Colonic mucosa (tissue), 4 donors: ENCODE measurements at places on chromosomes 7 and 10. TPM values are rescaled to one million over a fixed set of nuclear protein-coding genes. Genes with fewer than 3 reads are reported as not detected.

GRCh38 chr7:24757353-24758275, at the start of gene GSDME:
TSS of gene GSDME (minus strand) at chr7:24757464. CDS start at chr7:24749774, 7,690 bp downstream.
- DNase-seq = peak; percentile 46

DNA sequence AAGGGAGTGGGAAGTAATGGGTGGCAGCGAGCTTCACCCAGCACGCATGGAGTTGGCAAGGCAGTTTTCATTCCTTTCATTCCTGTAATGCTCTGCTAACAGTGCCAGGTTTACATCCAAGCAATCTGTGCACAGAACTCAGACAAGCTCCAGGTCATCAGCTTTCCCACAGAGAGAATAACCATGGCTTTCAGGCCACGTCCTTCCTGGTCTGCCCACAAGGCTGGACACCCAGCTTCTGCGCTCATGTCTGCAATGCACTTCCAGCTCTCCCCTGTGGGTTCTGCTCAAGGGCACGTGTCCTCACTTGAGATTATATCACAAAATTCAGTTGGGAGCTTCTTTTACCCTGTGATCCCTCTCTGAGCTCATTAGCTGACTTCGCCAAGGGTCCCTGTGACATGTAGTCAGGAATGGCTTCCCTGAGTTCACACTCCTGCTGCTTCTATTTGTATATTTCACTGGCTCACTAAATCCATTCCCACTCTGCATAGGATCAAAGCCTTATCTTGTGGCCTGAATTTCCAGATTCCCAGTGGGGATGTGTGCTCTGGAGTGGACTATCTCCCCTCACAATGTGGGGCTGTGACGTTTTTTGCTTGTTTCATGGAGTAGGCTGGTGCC, 18.6 kb downstream of the AKR1C2 start:
- DNase-seq = no peak

GRCh38 chr7:97174303-97174702, 56.8 kb downstream of the SDHAF3 start:
- DNase-seq = no peak

DNA sequence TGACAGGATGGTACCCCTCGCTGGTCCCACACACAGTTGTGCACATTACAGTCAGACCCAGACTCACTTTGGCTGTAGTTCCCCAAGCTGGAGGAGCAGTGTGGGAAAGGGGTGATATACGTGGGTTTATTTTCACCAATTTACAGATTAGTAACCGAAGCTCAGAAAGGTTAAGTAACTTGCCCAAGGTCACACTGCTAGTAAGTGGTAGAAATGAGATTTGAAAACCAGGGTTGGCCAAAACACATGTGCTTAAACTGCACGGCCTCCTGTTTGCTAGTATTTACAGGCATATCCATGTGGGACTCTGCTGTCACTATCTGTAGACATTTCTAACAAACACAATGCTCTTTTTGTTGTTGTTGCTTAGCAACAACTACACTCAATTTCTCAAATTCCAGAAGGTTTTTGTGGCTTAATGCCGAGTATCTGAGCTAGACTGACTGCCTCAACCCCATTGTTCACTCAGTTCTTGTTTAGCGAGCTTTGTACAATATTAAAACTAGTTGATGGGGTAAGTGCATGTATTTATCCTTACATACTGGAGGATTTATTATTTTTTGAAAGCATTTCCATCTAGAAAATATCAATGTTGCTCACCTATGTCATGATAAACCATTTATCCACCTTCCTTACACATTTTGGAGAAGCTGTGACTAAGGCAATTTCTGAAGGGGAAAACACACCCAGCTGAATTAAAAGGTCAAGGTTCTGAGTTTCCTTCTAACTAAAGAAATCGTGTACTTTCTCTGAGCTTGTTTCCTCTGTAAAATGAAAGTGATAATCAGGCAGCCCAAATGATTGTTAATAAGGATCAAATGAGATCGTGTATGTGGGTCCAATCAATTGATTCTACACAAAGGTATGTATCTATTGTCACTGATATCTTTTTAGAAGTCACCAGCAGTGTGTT, 5.3 kb upstream of the TMEM139 start:
- no peak for DNase-seq

DNA sequence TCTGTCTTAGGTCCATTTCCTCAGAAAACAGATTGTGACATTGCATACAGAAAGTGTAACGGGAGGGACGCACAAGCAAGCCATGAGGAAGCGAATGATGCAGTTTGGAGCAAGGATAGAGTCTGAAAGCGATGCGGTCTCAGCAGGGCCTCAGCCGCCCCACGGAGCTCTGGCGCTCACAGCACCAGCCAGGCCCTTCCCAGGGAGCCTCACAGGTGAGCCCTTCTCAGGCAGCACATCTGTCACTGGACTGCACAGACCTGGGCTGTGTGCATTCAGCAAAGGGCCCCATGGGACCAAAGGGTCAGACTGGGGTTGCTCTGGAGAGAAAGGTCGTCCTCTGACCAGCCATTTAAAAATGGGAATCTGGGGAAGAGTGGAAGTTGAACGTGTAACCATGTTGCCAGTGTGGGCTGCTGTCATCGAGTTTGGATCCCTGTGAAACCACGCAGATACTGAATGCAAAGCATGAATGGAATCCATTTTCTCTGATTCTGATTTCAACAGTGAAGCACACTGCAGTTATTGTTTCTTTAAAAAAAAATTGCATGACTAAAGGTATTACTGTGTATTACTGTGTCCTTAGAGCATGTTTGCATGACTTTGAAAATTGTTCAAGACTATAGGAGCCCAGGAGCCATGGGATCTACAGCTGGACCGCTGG, 350.0 kb upstream of the AKR1E2 start:
- no peak for DNase-seq

DNA sequence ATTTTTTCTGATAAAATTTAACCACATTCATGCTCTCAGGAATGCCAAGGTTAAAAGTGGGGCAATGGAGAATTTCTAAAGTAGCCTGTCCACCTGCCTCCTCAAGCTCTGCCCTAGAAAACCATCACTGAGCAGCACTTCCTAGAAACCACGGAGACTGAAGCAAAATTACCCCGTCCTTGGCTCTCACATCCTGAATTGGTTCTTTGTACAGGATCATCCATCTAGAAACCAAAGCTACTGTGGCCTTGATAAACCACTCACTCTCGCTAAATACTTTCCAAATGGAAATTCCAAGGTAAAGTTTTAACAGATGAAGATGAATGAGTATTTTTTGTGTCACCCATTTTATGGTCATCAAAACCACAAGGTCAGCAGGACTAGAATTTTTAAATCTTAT, 96.6 kb downstream of the AVL9 start:
- DNase-seq = no peak

- DNase-seq = no peak
Measured at GRCh38 chr7:116786791-116787443, 75.5 kb upstream of the CAPZA2 start.

DNA sequence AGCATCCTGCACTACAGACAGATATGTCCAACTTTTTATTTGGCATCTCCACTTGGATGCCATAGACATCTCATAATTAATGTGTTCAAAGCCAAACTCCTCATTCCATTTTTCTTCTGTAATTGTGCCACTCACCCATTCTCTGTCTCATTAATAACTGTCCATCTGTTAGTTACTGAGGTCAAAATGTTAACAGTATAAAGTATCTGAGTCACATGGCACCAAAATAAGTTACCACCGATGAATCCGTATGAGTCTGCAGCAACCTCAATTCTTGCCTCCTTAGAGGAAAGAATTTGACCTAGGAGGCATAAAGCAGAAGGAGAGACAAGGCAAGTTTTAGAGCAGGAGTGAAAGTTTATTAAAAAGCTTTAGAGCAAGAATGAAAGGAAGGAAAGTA, 16.5 kb upstream of the NT5C3A start:
- no peak for DNase-seq

GRCh38 chr10:91296471-91296870, 76.0 kb downstream of the PCGF5 start:
- DNase-seq = no peak

GRCh38 chr10:70312972-70313371, 29.2 kb upstream of the NPFFR1 start:
- no peak for DNase-seq

- no peak for DNase-seq
Measured at GRCh38 chr10:13942035-13942434, 355.3 kb downstream of the PRPF18 start.

DNA sequence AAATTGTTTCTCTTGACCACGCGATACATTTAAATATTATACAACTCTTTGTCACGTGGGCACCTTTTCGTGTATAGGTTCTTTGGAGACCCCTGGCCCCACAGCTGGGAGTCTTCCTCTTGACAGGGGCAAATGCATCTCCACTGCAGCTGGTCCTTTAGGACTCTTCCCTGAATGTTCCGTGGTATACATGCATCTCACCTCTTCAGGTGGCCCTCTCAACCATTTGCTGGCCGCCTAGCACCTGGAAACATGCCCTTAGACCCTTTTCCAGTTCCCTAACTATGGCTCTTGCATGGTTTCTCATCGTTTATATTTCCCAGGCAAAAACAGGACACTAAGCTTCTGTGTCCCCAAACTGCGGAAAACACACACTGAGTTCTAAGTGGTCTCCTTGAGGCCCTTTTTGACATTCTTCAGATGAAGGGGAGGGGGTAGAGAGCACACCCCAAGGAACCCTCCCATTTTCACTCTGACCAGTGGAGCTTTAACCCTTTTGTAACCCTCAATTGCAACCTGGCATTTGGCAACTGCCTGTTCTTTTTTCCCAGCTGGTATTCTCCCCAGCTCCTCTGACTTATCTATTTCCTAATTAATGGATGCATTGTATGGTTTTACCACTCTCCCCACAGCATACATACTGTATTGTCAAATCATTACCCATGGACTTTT, 20.6 kb downstream of the HNRNPA2B1 start:
- no peak for DNase-seq

GRCh38 chr7:106015381-106016218, 52.5 kb downstream of the CDHR3 start:
- DNase-seq = no peak

DNA sequence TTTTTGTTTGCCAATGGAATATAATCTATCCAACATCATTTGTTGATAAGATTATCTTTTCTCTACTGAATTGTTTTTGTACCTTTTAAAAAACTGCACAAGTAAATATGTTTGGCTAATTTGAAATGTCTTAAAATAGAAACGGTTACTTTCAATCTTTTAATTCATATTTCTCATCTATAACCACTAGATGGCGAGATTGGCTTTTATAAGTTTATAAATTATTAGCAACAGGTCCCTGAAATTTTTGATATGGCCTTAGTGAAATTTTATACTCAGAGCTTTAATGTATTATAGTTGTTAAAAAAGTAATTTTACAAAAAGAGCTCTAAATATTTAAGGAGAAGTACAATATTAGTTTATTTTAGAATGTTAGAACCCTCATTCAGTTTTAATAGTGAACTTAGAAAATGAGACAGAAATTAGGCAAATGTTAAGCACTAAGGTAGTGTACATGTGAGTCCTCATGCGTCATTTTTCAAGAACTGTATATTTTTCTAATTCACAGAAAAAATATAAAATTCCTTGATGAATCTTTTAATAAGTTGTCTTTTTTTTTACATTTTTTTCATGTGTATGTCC, 592.5 kb downstream of the ARL4A start:
- no peak for DNase-seq

- DNase-seq = no peak
Measured at GRCh38 chr10:61937631-61938351, 36.3 kb downstream of the ARID5B start.

- DNase-seq = no peak
Measured at GRCh38 chr10:1440897-1441296, 296.4 kb downstream of the ADARB2 start.

DNA sequence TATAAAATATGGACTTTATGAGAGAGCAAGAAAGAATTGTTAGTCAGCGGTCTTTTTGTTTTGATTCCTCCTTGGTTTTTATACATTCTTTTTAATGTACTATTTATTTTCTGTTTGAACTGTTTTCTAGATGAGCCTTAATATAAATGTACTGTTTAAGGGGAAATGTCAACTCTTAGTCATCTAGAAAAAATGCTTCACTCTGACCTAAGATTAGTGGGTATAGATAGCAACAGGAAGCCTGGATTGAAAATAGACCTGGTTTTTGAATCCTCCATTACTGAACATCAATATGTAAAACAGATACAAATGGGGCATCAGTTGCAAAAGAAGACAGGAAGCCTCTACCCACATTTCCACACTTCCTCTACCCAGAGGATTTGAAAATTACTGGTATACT, 87.8 kb downstream of the CHRM2 start:
- DNase-seq = no peak

DNA sequence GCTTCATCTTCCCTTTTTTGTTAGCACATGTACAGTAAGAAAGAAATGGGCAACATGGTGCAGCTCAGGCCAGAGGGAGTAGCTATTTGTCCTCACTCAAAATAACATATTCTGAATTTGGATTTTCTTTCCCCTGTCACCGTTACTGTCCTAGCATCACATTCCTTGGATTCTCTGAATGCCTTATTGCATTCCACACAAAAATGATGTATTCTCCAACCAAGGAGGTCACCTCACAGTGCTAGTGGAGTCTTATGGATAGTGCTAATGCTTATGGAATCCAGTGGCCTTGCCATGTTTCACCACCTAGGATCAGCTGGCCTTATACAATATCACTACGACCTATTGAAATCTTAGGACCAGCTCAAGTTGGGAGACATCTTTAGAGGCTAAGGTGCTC, 7.2 kb downstream of the PRSS58 start:
- DNase-seq = no peak

DNA sequence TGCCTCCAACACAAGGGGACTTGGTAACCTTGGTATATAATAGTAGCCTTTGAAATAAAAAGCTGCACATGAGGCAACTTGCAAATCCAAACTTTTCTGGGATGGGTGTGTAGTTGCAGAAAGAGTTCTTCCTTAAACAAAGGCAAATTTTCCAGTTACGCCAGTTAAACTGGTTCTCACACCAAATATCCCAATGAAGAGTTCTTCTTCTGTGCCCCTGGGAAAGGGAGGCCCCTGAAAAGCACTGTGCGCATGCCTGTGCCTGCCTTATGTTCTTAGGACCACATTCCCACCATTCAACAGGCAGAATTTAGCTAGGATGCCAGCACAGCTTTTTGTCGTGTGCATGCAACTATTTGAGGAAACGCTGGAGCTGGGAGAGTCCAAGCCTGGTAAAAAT, 164.8 kb upstream of the SLC25A13 start:
- DNase-seq = no peak

- DNase-seq = no peak
Measured at GRCh38 chr7:84187813-84188510, 6.6 kb downstream of the SEMA3A start.

GRCh38 chr10:75211007-75211691, 553 bp downstream of the VDAC2 start:
- DNase-seq = peak; percentile 70

DNA sequence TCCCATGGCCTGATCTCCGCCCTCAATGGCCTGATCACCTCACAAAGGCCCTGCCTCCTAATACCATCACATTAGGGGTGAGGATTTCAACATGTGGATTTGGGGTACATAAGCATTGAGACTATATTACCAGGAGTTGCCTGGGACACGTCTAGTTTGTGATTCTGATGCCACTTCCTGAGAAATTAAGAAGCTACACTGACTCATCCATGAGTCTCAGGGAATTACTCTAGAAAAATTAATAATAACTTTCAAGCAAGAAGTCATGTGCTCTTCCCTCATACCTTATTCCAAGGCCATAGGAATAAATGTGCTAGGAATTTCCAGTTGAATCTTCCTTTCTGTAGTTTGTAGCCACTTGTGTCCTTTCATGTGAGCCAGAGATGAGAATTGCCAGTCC, 519.3 kb upstream of the MKI67 start:
- DNase-seq = no peak

- no peak for DNase-seq
Measured at GRCh38 chr7:46855851-46856250, 726.1 kb downstream of the TNS3 start.

The AKR1C8 gene
- total RNA-seq = not detected

The PIK3AP1 gene
- total RNA-seq = 12.4 TPM

The CCL24 gene
- 15.7 TPM for total RNA-seq

The OR2A12 gene
- not detected for total RNA-seq

The NAT16 gene
- total RNA-seq = not detected

The SRRM3 gene
- total RNA-seq = 0.64 TPM

The EPDR1 gene
- total RNA-seq = 5.6 TPM
